ENCODE measurements at places on chromosomes 6 and 20.

GRCh38 chr6:40039042-40039441, 104.8 kb upstream of the MOCS1 start:
- no peak for DNase-seq

DNA sequence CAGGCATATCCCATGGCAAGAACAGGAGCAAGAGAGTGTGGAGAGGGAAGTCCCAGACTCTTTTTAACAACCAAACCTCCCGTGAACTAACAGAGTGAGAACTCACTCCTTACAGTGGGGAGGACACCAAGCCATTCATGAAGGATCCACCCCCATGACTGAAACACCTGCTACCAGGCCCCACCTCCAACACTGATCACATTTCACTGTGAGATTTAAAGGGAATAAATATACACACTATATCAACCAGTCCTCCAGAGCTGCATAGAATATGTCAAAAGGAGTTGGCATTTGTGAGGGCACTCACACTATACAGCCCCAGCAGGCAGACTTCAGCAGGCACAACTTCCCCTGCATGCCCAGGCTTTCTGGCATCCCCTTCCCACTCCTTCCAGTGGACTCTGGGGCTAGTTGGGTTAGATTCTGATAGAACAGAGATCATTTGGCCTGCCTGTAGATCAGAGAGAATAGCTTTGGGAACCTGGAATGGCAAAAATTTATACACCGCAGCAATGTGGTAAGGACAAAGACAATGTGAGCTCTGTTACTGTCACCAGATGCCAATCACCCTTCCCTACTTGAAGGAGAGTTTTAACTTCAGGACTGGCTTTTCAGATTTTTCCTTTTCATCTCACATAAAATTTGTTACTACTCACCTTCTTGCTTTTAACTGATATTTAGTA, 25.2 kb upstream of the TENT5A start:
- DNase-seq = no peak

GRCh38 chr20:58228103-58228483, 360 bp downstream of the ANKRD60 start:
- DNase-seq = no peak

GRCh38 chr6:67362976-67363375, 1272.1 kb upstream of the ADGRB3 start:
- no peak for DNase-seq

- no peak for DNase-seq
Measured at GRCh38 chr20:3247638-3248037, 8.6 kb upstream of the SLC4A11 start.

All from cortex of kidney (tissue), 1 donor.